ENCODE measurements at places on chromosomes 6 and 20.

GRCh38 chr6:166485651-166486535, 100.6 kb downstream of the RAMACL start:
- no peak for DNase-seq

DNA sequence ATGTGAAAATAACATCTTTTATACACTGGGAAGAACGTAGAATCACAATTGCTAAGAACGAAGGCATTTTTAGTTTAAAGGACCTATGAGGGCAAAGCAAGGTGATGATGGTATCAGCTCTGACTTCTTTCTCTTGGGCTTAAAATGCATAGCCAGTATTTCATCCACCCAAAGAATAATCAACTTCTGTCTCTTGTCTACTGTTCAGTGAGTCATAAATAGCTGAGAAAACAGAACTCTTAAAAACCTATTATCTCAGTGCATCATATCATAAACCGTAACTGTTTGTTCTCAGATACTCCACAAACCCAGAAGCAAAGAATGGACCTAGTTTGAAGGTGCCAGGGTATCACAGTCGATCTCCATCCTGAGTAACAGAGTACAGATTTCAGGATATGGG, 5.2 kb downstream of the PHF10 start:
- DNase-seq: no peak

DNA sequence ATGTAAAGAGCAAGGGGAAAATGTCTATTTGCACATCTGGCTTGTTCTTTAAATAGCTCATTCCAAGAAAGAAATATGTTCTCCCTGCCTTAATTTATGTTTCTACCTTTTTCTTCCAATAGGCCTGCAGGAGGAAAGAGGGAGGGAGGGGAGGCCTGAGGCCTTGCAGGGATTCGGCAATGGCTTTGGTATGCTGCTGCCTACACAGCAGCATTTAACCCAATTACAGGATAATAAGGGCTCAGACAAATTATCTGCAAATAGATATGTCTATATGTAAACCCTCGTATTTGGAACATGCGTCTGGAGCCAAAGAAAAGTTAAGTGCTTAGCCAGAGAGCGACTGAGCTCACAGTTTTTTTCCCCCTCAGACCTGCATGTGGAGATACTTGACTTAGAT, 277.2 kb downstream of the CDC5L start:
- no peak for DNase-seq

GRCh38 chr20:57282670-57283361, 16.4 kb upstream of the BMP7 start:
- DNase-seq: no peak

DNA sequence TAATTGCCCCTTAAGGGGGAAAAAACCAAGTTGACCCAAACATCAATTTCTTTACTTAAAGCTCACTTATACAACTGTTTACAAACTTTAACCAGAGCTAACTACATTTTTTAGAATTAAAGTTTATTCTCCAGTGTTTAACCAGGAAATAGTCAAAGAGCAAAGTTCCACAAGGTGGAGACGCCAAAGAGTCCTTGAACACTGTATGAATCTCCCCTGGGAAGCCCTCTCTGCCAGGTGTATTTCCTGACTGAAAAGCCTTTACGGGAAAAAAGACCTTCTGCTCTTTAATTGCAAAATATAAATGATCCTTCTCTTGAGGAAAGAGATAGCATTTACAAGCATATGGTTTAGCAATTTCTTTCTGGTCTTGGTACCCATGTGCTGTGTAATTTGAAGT, 36.2 kb downstream of the BTBD9 start:
- DNase-seq: no peak

All from activated CD4-positive, alpha-beta T cell treated with anti-CD3 and anti-CD28 coated beads, Interleukin-2, amount 50 U/mL, for 24 hours (primary cell).